ENCODE measurements at places on chromosomes 12 and 14. TPM values are rescaled to one million over a fixed set of nuclear protein-coding genes. Genes with fewer than 3 reads are reported as not detected.

Gene RNF34
- total RNA-seq: 88.2 TPM

Gene HAL
- total RNA-seq: 0.23 TPM

GRCh38 chr14:50544911-50545310 lies 12.5 kb upstream of the MAP4K5 start:
- H3K4me3 ChIP-seq: no peak overlapping the region
- H3K36me3 ChIP-seq: no peaks in the 10 kb centered on the region
- H3K27ac ChIP-seq: no peak overlapping the region
- peaks cover 8% of the 10 kb centered on the region for H3K27me3 ChIP-seq
- no peak for DNase-seq
- H3K4me1 ChIP-seq: peaks cover 9% of the 10 kb centered on the region

- H3K27ac ChIP-seq: no peak overlapping the region
- no peak overlapping the region for H3K4me3 ChIP-seq
- no peaks in the 10 kb centered on the region for H3K36me3 ChIP-seq
- H3K27me3 ChIP-seq: no peaks in the 10 kb centered on the region
- no peaks in the 10 kb centered on the region for H3K4me1 ChIP-seq
Measured at GRCh38 chr12:13835652-13836051, 145.8 kb downstream of the GRIN2B start.

GRCh38 chr12:41536813-41537490 lies 348.8 kb downstream of the PDZRN4 start:
- no peaks in the 10 kb centered on the region for H3K27me3 ChIP-seq
- no peak overlapping the region for H3K4me3 ChIP-seq
- H3K27ac ChIP-seq: no peak overlapping the region
- no peak for DNase-seq

DNA sequence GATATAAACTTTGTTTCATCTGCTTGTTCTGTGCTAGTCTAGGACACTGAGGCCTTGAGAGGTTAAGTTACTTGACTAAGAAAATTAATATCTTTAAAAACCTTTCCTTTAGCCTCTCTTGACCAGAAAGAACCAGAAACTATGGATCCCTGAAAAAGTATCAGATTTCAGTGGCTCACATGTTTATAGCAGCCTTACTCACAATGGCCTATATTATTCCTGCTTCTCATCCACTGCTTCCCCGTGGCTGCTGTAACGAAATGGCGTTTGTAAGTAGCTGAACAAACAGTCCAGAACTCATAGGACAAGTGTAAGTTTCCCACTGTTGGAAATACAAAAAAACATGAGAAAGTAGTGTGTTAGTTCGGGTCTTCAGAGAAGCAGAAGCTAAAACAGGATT lies 3.2 kb upstream of the PYGL start:
- peaks cover 20% of the 10 kb centered on the region for H3K27me3 ChIP-seq
- DNase-seq: no peak
- no peaks in the 10 kb centered on the region for H3K36me3 ChIP-seq
- peaks cover 14% of the 10 kb centered on the region for H3K4me1 ChIP-seq
- H3K27ac ChIP-seq: no peak overlapping the region
- no peak overlapping the region for H3K4me3 ChIP-seq

- no peak overlapping the region for H3K27ac ChIP-seq
- no peaks in the 10 kb centered on the region for H3K4me1 ChIP-seq
Measured at GRCh38 chr14:81384900-81385299, 15.2 kb downstream of the STON2 start.

GRCh38 chr14:68458840-68459469 lies 333.9 kb downstream of the ZFP36L1 start:
- no peaks in the 10 kb centered on the region for H3K27me3 ChIP-seq
- no peaks in the 10 kb centered on the region for H3K36me3 ChIP-seq
- no peak overlapping the region for H3K27ac ChIP-seq

Measured in activated CD4-positive, alpha-beta memory T cell treated with anti-CD3 and anti-CD28 coated beads, Interleukin-2, amount 10 ng/mL, durations not matched to agents 7 days and 5 days (primary cell).